ENCODE measurements at places on chromosomes 7 and 10.
A peak's percentile ranks its signal among the peaks of the same experiment; 100 is the strongest.

GRCh38 chr7:132138817-132139216, 437.5 kb downstream of the PLXNA4 start:
- no peak for DNase-seq

- no peak for DNase-seq
Measured at GRCh38 chr7:9029681-9030530, 596.5 kb downstream of the NXPH1 start.

DNA sequence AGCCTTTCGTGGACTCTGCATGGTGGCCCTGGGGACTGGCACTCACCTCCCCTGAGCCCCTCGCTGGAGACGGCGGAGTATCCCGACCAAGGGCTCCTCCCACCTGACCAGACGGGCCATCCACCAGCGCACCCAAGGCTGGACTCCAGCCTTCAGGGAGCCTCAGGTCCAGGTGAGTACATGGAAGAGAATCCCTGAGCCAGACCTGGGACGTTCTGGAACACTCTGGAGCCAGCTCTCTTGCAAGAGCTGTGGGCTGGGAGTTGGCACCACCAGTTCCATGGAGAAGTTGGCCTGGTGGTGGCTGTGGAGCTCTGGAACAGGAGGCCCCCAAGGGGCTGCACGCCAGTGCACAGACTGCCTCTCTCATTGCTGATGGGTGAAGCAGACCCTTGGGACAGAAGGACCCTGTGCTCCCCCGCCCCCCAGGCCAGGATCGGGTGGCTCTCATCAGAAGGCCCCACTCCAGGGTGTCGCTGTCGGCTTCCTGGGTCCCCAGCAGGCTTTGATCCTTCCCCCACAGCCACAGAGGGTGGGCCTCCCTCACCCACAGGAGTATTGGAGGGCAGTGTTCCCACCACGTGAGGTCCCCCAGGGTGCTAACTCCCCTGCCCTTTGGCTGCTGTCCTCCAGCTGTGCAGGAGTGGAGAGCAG, 189.9 kb downstream of the EBF3 start:
- DNase-seq: no peak

- no peak for DNase-seq
Measured at GRCh38 chr7:29463504-29464158, 100.0 kb upstream of the PRR15 start.

DNA sequence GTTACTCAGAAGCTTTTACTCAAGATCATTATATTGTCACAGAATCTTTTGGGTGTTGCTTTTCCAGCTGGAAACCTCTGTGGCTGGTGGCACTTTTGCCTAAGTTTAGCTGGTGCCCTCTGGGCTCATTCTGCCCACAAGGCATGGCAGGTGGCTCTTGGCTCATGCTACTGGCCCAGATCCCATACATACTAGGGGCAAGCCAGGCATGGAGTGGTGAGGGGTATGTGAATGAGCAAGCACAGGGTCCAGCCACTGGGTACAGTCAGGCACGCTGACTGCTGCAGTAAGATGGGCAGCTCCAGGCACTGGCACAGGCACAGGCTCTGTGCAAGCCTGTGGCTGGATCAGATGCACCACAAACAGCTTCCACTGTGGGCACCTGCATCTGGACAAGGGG, 375.0 kb upstream of the SEMA3C start:
- DNase-seq: no peak

- DNase-seq: no peak
Measured at GRCh38 chr7:81810476-81811155, 40.8 kb upstream of the HGF start.

- no peak for DNase-seq
Measured at GRCh38 chr10:58698777-58699356, 186.2 kb downstream of the BICC1 start.

DNA sequence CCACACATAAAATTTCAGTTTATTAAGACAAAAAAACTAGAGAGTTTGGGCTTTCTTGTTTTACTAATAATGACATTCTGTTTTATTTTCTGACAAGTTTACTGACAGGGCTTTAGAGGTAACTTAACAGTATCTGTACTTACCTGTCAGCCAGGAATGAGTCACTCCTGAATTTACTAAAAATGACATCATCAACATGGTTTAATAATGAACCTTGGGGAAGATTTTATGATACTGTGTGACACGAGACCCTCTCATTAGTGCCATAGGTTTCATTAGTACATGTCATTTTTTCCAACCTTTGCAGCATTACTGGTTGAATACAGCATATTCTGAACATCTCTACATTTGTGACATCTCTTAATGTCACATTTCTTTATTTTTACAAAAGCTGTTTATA, 131.1 kb downstream of the KCND2 start:
- DNase-seq: no peak

DNA sequence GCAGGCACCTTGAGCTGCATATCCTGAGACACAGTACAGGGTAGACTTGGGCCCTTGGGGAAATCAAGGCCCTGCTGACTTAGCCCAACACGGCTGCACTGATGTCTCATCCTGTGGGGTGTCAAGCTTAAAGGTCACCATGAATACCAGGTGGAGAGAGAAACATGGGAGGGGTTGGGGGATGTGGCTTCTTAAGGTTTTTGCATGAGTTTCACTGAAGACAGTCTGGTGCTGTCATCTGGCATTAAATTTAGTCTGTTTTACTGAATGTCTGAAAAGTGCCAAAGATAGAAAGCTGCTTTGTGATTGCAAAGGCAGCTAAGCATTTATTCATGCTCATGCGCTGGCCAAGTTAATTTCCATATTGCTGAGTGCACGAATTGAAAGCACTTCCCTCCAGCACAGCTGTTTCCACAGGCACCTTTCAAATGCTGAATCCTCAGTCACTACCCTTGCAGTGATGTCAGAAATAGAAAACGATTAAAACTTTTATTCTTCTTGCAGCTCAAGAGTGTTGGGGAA, 102.1 kb downstream of the OSBPL3 start:
- no peak for DNase-seq

GRCh38 chr7:98329100-98329790, 47.8 kb downstream of the BRI3 start:
- no peak for DNase-seq

DNA sequence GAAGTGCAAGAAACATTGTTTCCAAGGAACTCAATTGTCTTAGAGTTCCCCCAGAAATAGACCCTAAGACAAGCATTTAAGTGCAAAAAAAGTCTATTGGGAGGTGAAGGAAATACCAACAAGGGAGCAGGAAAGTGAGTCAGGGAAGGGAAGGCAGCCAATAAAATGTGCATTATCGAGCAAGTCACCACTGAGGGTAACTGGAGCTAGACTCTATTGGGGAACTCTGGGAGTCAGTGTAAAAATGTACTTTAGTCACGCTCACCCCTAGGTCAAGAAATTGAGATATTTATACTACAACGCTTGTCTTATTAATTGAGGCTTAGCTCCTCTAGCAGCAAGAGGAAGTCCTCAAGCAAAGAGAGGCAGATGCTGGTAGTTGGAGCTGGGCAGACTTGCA, 137.7 kb downstream of the RTKN2 start:
- DNase-seq: no peak

DNA sequence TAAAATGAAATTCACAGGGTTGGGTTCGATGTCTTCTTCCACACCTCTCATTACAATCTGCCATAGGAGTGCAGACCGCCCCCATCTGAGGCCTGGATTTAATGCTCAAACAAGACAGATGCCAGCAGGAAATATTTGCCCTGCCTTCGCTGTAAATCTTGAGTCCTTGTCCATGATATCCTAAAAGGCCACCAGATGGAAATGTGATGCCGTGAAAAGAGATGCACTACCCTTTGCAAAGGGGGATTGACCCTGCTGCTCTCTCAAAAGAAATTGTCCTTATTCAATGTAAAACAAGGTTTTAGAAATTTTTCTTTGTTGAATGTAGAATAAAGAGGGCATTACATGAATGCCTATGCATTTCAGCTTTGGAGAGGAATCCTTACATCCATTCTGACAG, 37.5 kb downstream of the AGAP4 start:
- no peak for DNase-seq

DNA sequence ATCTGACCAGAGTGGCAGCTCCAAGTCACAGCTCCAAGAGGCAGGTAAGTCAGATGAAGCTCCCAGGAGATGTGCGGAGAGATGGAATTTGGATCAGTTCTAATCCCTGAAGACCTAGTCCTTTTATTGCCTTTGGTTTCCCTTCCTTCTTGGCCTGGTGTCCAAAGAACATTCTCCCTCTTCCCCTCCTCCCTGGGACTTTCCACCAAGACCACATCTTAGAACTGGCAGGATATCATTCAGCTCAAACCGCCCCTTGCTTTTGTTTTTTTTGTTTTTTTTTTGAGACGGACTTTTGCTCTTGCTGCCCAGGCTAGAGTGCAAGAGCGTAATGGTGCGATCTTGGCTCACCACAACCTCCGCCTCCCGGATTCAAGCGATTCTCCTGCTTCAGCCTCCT, 190.8 kb downstream of the GFRA1 start:
- DNase-seq: no peak

DNA sequence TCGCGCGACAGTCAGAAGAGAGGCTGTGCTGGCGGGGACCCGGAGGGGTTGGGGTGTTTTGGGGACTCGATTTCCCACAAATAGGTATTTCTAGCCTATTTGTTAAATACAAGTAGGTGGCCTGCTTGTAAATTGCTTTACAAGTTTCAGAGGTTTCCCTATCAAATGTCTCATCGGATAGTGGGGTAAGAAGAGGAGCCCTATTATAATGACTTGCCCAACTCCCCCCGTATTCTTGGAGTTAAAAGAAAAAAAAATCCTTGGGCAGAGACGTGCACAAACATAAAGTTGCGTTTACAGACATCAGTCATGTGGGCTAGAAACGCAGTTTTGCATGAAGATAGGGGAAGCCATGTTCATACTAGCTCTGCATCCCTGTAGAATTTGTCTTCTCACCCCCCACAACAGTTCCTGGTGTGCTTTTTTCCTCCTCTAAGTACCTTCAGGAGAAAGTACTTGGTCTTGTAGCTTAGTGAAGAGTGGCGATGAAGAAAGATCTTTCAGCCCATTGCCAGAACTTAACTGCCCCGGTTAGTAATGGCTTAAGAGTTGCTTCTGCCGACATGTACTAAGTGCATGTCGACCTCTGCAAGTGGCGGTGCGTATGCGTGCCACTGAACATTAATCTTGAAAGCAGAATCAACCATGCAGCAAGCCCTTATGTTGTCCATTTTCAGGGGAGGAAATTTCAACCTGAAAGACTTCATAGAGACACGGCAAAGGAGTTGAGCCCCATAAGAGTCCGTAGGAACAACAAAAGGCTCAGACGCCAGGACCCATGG, 832 bp upstream of the TIAL1 start:
- no peak for DNase-seq

DNA sequence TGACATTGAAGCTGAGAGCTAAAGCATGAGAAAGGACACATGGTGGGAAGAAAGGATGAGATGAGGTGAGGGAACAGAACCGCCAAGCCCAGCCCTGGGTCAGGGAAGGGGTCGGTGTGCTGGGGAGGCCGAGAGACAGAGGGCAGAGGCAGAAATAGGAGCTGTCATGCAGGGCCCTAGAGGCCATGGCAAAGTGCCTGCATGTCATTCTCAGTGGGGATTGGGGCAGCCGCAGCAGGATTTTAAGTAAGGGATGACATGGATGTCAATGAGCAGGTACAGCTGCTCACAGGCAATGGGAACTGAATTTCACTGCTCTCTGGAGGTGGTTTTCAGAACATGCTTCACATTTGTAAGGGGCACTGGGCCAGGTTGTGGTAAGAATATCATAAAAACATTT, 227.4 kb downstream of the RAB11FIP2 start:
- no peak for DNase-seq

GRCh38 chr7:74002474-74003017, 25.4 kb upstream of the ELN start:
- DNase-seq: no peak

GRCh38 chr10:95499482-95499989, 61.6 kb downstream of the SORBS1 start:
- DNase-seq: no peak

GRCh38 chr7:71442492-71443190, 310.7 kb downstream of the GALNT17 start:
- DNase-seq: no peak

DNA sequence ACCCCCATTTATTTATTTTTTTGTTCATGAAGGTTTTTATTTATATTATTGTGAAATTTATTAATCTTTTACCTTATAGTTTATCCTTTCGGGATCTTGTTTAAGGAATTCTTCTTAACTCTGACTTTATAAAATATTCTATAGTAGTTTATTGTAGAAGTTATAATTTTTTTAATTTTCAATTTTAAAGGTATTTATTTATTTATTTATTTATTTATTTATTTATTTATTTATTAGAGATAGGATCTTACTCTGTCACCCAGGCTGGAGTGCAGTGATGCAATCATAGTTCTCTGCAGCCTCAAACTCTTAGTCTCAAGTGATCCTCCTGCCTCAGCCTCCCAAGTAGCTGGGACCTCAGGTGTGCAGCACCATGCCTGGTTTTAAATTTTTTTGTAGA, 56.0 kb downstream of the NRF1 start:
- DNase-seq: no peak

DNA sequence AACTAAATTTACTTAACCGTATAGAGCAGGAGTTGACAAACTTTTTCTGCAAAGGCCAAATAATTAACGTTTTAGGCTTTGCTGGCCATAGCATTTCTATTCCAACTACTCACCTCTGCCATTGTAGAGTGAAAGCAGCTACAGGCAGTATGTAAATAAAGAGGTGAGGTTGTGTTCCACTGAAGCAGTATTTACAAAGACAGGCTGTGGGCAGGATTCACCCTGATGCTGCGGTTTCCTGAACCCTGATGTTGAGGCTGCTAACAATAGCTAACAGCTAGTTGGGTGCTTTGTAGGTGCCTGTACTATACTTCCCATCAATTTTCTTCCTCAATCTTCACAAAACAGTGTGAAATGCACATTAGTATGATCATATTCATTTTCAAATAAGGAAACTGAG, 47.0 kb upstream of the LAMB1 start:
- no peak for DNase-seq

GRCh38 chr10:133104068-133104962, 16.6 kb downstream of the ADGRA1 start:
- DNase-seq: no peak

- no peak for DNase-seq
Measured at GRCh38 chr10:72783410-72783833, 91.5 kb downstream of the MCU start.

- DNase-seq: peak; percentile 2
Measured at GRCh38 chr7:141550386-141551093, 670 bp upstream of the AGK start.

GRCh38 chr10:38025283-38025682, 14.8 kb downstream of the ZNF33A start:
- no peak for DNase-seq

DNA sequence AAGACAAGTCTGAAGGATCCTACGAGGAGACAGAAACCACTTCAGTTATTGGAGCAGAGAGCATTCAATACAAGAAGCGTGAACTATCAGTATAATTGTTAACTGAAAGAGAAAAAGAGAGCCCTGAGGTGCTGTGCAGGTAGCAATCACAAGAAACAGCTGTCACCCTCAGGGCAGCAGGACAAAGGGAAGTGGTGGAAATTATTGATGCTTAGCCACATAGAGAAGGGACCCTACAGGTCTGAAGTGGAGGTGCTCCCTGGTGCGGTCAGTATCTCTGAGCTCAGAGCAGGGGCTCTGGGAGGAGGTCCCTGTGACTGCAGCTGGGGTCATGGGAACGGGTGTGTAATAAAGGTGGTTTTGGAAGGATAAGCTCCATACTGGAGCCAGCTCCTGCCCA, 97.8 kb upstream of the KLF6 start:
- DNase-seq: no peak

- DNase-seq: no peak
Measured at GRCh38 chr10:87092376-87092860, 2.2 kb downstream of the GLUD1 start.

- no peak for DNase-seq
Measured at GRCh38 chr10:3451516-3452172, 279.1 kb upstream of the PITRM1 start.

GRCh38 chr7:36191292-36191920, 38.4 kb downstream of the EEPD1 start:
- no peak for DNase-seq

Measured in activated CD4-positive, alpha-beta T cell treated with anti-CD3 and anti-CD28 coated beads, Interleukin-2, amount 50 U/mL, for 1 hour (primary cell).